ENCODE measurements at places on chromosomes 1 and 21.

DNA sequence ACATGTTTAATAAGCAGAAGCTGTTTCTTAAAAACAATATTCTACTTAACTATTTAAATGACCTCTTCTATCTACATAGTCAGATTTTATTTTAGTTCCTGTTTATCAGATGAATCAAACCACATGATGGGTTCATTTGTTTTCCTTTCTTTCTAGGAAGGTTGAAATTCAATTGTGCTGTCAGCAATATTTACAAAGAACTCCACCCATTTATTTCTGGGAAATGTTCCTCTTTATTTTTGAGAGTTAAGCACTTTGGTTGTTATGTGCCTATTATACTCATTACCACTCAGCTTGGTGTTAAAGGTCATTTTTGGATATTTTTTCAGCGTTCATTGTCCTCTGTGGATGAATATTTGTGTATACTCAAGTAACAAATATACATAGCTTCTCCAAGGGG lies 84.9 kb downstream of the C4BPA start:
- DNase-seq: no peak

DNA sequence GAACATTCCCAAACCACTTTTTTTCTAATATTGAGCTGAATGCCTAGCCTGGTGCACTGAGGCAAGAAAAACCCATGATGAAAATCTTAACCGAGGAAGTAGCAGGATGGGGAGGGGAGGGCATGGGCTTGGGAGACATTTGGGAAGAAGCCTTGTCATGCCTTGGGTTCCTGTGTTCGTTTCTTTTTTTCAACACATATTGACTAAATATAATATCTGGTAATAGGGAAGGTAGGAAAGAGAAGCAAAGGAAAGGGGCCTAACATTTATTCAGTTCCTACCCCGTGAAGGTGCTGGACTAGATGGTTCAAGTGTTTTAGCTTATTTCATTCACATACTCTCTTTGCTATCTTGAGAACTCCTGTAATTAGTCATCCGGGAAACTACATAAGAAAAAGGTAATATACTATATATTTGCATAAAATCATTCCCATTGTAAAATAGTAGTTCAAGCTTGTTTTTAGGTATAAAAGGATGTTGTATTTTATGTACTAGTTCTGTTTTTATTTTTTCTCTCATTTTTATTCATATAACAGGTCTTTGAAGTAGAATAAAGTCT lies 62.1 kb downstream of the ST3GAL3 start:
- no peak for DNase-seq

DNA sequence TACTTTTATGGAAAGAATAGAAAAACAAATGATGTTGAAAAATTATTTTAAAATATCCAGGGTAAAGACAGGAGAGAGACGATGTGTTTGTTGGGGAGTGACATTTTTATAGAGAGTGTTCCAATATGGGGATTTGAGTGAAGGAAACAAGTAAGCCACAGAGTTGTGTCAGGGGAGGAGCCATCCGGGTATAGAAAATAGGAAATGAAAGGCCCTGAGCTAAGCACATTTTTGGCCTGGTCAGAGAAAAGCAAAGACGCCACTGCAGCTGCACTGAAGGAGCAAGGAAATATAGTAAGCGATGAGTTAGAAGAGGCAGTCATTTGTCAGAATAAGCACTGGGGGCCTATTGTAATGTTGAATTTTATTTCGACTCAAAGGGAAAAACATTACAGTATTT lies 107.3 kb upstream of the ADGRL4 start:
- DNase-seq: no peak

DNA sequence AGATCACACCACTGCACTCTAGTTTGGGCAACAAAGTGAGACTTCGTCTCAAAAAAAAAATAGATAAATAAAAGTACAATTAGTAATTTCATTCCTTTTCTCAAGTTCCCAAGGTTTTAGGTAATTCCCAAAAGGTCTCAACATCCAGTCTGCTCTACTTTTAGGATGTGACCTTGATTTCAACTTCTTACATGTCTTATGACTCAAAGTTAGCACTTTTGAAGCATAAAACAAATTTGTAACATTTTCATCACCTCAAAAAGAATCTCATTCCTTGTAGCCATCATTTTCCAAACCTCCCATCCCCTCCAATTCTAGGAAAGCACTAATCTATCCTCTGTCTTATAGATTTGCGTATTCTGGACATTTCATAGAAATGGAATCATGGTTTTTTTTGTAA lies 32.2 kb downstream of the SNX27 start:
- no peak for DNase-seq

GRCh38 chr1:205236951-205237475 lies 9.3 kb downstream of the TMCC2 start:
- DNase-seq: no peak

- no peak for DNase-seq
These were observed 57.9 kb upstream of the PRKACB start for GRCh38 chr1:84086189-84086588.

DNA sequence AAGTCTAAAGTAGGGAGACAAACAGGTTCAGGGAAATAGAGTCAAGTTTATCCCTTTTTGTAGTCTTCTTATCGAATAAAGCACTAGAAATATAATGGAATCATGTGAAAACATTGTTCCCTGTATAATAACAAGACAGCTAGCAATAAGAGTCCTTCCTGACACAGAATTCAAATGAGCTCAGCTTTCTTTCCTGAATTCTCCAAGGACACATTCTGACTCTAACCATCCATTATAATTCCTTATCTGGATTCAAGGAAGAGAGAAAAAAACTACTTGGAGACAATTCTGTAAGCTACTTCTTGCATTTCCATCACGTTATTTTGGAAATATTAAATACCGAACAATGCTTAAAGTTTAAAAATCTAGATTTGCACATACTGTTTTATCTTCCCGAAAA lies 58.8 kb downstream of the ANKRD13C start:
- no peak for DNase-seq

- no peak for DNase-seq
These were observed 4.8 kb downstream of the UBQLN4 start for GRCh38 chr1:156048663-156049258.

All from NCI-H1436 treated with DMSO at 0.1 percent for 48 hours (cell line).